ENCODE measurements at places on chromosomes 7 and 10.

- DNase-seq: peak; percentile 68
These were observed 164.3 kb downstream of the BTAF1 start for GRCh38 chr10:92087750-92088395.

DNA sequence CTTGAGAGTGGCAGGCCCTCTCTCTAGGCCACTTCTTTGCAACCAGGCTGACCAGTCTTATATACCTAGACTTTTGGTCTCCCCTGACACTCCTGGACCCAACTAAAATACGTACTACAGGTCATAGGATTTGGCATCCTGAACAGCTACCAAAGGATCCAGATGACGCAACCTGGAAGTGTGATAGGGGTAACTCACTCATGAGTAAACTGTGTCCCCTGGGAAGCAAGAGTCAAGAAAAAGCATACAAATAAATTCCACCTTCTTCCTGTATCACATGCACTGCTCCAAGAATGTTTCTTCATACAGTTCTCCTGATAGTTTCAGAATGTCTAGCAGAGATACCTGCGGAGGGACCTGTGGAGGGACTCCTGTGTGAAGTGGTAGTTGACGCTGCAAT, 172.3 kb downstream of the MDFIC start:
- no peak for DNase-seq

DNA sequence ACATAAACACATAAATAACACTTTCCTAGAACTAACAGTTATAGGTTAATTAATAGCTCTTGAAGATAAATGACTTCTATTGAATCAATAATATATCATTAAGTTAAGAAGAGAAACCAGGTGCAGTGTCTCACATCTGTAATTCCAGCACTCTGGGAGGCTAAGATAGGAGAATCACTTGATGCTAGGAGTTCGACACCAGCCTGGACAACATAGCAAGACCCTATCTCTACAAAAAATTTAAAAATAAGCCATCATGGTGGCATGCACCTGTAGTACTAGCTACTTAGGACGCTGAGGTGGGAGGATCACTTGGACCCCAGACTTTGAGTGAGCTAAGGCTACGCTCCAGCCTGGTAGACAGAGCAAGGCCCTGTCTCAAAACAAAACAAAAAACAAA, 38.8 kb downstream of the AKR1D1 start:
- no peak for DNase-seq

- DNase-seq: no peak
These were observed 488.8 kb upstream of the MKI67 start for GRCh38 chr10:128614802-128615553.

DNA sequence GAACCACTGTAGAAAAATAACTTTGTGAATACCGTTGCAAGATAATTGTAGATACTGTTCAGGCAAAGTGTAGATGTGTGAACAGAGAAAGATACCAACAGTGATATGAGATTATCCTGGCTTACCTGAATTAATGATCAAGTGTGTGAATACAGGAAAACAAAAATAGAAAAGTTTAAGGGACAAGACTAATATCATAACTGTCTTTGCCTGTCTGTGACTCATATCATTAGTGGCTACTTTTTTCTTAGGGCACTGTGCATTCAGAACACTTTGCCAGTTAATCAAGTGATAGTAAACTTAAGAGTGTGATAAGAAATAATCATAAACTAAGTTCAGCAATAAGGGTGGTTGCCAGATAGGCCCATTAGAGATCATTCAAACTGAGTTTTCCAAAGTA, 323.0 kb upstream of the LRGUK start:
- DNase-seq: no peak

- DNase-seq: peak; percentile 35
These were observed 147.7 kb upstream of the BMPER start for GRCh38 chr7:33757563-33758165.

- no peak for DNase-seq
These were observed 142.1 kb downstream of the GRID1 start for GRCh38 chr10:86224354-86225102.

- DNase-seq: no peak
These were observed 124.1 kb downstream of the LMBR1 start for GRCh38 chr7:156768698-156769472.

GRCh38 chr10:94487575-94487974, 58.0 kb upstream of the HELLS start:
- no peak for DNase-seq

GRCh38 chr7:116525913-116526861, 1.4 kb downstream of the CAV1 start:
- peak; percentile 78 for DNase-seq

DNA sequence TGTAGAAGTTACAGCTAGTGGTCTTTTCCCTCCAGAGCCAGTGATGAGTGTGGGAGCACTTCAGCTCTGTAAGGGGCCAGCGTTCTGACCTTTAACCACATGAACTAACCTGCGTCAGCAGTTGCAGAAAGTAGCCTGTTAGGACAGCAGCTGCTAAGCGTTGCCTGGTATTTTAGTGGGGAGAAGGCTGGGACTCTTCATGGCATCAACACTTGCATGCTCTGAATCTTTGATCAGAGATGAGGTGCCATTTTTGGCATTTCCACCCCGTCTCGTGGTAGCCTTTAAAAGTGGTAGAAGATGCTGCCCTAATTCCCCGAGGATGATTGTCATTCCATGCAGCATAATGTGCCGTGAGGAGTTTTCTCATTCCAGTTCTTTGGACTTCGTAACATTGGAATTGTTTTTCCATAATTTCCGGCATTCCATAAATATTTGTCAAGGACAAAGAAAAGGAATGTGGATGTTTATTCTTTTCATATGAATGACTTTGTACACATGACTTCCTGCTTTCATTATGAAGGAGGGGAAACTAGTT, 92.2 kb downstream of the AVL9 start:
- no peak for DNase-seq

DNA sequence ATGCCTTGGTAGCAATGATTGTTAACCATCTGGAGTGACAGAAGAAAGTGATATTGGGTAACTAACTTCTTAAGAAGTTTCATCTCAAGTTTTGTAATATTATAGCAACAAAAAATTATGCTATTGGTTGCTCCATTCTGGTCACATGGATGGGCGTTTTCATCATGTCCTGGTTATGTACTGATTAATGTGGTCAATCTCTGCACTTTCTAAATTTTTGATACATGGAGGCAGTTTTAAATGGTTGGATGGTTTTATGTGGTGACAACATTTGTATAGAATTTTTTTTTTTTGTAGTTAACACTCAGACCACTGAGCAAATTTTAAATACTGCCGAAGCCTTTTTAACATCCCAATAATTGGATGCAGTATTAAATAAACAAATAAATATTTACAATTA, 55.2 kb upstream of the CCAR1 start:
- DNase-seq: no peak

DNA sequence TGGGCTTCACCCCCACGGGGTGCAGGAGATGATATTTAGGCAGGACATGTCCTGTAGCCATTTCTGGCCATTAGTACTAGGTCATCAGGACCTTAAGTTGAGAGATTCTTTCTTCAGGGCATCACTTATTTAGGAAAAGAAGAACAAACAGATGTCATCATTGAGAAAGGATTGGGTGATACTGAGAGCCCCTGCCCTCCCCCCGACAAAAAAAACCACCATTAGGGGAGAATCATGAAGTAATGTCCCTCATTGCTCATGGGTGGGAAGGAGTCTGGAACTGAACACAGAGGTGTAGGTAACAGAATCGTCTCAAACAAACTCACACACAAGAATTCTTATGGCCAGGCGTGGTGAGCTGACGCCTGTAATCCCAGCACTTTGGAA, 6.4 kb upstream of the ORAI2 start:
- no peak for DNase-seq

GRCh38 chr7:4234498-4234855, 447.6 kb upstream of the FOXK1 start:
- no peak for DNase-seq

DNA sequence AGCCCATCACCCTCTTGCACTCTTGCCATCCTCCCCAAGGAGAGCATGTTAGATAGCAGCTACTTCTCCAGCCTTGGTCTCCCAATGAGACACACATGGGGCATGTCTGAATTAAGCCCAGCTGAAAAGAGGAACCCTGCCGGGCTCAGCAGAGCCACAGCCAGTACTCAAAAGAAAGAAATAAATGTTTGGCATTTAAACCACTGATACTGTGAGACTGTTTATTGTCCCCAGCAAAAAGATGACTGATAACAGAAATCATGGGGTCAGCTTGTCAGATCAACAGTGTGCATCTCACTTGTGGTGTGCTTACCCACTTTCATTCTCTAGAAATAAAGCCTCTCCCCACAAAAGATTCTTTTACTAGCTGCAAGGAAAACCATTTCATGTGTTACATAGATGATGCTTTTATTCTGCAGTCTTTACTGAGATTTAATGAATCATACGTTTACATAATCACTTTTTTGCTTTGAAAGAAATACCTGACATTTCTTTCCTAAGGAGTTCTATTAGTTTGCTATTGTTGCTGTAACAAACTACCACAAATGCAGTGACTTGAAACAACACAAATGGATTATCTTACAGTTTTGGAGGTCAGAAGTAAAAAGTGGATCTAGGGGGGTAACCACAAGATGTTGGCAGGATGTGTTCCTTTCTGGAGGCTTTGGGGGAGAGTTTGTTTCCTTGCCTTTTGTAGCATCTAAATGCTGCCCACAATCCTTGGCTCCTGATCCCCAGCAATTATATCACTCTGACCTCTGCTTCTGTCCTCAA, 20.9 kb downstream of the ANKRD7 start:
- no peak for DNase-seq

DNA sequence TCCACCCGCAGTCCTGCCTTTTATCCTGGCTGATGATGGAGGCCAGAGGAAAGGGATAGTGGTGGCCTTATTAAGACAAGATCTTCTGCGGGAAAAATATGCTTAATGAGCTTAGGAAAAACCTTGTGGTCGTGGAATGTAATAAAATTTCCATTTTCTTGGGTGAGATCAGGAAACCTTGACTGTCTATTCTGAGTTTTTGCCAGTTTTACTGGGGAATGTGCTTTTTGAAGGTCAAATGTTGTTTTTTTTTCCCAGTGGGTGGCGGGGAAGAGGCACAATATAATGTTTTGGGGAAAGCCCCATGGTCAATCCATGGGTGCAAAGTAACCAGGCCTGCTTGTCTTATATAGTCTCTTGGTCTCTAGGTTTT, 118.5 kb downstream of the CREB5 start:
- no peak for DNase-seq

GRCh38 chr7:105079348-105079747, 65.3 kb downstream of the KMT2E start:
- no peak for DNase-seq

DNA sequence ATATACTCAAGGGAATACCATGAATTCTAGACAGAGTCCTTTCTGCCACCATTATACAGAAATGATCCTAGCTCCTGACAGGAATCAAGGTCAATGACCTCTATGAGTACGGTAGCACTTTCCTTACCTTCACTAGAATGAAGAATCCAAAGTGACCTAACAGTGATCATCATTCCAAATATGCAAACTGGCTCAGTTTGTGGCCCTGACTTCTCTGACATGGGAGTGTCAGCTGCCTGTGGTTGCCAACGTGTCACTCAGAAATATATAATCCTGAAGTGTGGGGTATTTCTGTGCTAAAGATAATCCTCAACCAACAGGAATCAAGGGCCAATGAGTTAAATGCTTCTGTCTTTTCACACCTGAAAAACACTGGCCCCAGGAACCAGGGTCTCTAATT, 45.7 kb downstream of the COPG2 start:
- no peak for DNase-seq

DNA sequence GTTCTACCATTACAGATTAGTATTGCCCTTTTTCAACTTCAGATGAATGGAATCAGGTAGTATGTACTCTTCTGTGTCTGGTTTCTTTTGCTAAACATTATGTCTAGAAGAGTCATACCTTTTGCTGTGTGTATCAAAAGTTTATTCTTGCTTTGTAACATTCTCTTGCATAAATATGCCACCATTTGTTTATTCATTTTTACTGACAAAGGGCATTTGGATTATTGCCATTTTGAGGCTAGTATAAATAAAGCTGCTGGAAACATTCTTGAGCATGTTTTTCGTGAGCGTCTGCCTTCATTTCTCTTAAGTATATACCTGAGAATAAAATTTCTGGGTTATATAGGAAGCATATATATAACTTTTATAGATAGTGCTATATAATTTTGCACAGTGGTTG, 121.7 kb upstream of the CSTF2T start:
- DNase-seq: no peak

DNA sequence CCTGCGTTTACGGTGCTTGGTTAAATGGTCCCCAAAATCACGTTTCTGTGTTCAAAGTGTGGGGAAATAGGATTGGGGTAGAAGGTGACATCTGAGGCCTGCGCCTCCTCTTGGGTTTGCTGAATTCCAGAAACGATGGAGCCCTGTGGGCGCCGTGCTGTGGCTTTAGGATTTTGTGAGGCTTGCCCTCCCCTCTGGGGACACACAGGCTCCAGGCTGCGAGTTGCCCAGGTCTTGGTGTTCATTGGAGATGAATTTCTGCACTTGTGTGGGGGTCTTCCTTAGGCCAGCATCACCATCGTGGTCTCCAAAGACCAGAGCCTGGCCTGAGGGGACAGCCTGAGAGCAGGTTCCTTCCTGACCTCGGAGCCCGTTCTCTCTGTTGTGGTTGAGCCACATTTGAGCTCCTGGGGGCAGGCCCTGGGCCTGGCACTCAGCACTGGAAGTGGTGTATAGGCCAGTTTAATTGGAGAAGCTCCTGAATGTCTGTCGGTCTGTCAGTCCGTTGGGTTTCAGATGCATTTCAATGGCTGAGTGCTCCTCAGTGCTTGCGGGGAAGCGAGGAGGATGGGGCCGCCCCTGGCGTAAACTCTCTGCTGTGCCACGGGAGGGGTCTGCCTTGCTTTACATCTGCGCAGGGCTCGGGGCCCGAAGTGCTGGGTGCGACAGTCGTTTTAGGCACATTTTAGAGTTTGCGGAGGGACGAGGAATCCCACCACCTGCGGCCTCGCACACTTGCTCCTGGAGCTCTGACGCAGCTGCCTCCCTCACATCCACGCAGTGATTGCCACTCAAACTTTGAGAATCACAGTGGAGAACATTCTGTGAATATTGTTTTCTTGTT, 71.7 kb downstream of the DNAJB6 start:
- no peak for DNase-seq

GRCh38 chr10:74677951-74678350, 148.4 kb upstream of the KAT6B start:
- DNase-seq: no peak

- DNase-seq: no peak
These were observed 1.6 kb upstream of the HILPDA start for GRCh38 chr7:128453836-128454804.

- DNase-seq: no peak
These were observed 255.6 kb downstream of the OTUD1 start for GRCh38 chr10:23694446-23694920.

DNA sequence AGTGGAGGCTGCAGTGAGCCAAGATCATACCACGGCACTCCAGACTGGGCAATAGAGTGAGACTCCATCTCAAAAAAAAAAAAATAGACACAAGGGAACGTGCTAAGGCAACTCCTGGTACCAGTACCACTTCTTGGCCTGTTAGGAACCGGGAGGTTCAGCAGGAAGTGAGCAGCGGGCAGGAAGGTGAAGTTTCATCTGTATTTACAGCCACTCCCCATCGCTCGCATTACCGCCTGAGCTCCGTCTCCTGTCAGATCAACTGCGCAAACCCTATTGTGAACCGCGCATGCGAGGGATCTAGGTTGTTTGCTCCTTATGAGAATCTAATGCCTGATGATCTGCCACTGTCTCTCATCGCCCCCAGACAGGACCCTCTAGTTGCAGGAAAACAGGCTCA, 69.9 kb upstream of the FOXK1 start:
- no peak for DNase-seq

GRCh38 chr10:7872041-7872442, 53.7 kb downstream of the TAF3 start:
- DNase-seq: no peak

- DNase-seq: no peak
These were observed 295.9 kb upstream of the FOXK1 start for GRCh38 chr7:4386190-4386589.

Data from natural killer cell (primary cell).